Nucleus accumbens (tissue), 56 donors: ENCODE measurements at places on chromosomes 3 and 15.

GRCh38 chr15:53437366-53437765 is 322.1 kb downstream of the WDR72 start:
- DNase-seq: no peak

GRCh38 chr3:297585-297984 is 101.0 kb downstream of the CHL1 start:
- DNase-seq: no peak

- no peak for DNase-seq
Observed at GRCh38 chr3:6074952-6075351, 786.0 kb upstream of the GRM7 start.

GRCh38 chr3:8658306-8659212 is 14.0 kb upstream of the SSUH2 start:
- no peak for DNase-seq

DNA sequence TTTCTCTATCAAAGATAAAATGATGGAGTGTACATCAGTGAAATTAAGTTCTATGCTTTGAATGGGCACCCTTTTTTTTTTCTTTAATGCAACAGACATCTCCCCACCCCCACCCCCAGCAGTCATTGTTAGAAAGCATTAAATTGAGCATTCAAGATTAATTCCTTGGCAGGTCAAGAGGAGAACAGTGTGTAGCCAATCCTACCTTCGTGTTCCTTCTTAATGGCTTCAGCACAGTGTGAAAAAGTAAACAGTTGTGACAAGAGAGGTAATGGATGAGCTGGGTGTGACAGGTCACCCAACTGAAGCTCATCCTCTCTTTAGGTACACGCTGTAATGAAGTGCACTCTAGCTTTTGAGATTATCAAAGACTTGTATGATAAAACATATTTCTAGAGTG is 198.5 kb upstream of the RARB start:
- no peak for DNase-seq

DNA sequence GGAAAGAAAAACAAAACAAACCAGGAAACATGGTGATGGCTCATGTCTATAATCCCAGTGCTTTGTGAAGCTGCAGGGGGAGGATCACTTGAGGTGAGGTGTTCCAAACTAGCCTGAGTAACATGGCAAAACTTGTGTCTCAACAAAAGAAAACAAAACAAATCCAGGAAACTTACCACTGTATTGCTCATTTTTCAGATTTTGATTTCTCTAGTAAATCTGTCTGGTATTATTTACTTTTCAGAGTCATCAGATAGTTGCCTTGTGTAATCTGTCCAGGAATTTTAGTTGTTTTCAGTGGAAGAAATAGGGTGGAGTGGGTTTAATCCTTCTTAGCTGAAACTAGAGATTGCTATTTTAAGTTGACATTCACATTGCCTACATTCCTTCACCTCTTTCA is 91.8 kb upstream of the ALCAM start:
- no peak for DNase-seq

DNA sequence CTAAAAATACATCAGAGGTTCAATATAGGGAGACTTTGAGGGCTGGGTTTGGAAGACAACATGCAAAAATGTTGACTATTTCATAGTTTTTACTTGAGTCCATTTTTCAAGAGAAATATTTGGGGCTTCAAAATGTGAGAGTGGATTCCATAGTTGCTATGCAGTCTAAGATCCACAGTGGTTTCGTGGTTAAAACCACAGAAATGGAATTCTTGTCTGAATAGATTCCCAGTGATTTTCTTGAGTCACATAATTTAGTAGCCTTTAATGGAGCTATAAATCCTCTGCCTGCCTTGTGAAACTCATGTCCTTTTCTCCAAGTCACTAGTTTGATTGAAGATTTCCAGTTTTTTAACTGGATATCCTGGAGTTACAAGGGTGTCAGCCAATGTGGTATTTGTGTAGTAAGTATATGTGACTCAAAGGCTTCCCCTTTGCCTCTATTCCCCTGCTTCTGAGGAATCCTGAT is 94.7 kb upstream of the RBMS3 start:
- DNase-seq: no peak

- no peak for DNase-seq
Observed at GRCh38 chr3:62192891-62193290, 180.5 kb downstream of the FEZF2 start.
